Aorta (tissue), 5 donors: ENCODE measurements at places on chromosomes 5 and 9. TPM values are rescaled to one million over a fixed set of nuclear protein-coding genes. Genes with fewer than 3 reads are reported as not detected.

Gene RHOBTB3
- 36.8 TPM for total RNA-seq

Gene ZNF883
- 1.5 TPM for total RNA-seq

- no peak for DNase-seq
Measured at GRCh38 chr9:33506626-33507370, 17.3 kb upstream of the ANKRD18B start.

Gene LOX
- total RNA-seq = 40.9 TPM

- no peak for DNase-seq
Measured at GRCh38 chr5:61806491-61807020, 474.5 kb downstream of the ZSWIM6 start.

GRCh38 chr5:8848366-8848765, 697.5 kb downstream of the SEMA5A start:
- DNase-seq = no peak

- DNase-seq = no peak
Measured at GRCh38 chr5:121182788-121183490, 668.7 kb upstream of the FTMT start.

DNA sequence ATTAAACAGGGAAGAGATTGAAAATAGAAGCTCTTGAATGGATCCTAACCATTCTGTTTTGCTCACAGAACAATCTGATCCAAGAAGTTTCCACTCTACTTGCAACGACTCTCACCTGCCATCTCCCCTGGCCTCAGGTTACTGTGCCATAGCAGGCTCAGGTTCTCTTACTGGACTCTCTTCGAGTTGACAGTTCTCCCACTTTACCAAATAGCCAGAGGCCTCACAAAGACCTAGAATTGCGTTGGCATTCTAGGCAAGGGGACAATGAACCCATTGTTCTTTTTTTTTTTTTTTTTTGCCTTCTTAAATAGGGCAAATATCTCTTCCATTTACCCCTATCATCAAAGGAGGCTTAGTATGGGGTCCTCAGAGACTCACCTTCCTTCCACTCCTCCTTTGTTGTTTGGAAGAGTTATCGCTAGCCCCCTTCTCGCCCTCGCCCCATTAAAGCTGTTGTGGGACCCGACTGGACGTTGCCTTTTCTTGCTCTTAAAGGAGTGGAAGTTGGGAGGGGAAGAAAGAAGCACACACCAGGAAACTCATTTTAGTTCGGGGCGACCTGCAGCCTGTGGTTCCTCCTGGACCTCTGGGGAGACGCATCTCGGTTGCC, 688 bp upstream of the PLPPR1 start:
- DNase-seq = no peak
